ENCODE measurements at places on chromosomes 1 and 21.
A peak's percentile ranks its signal among the peaks of the same experiment; 100 is the strongest.

DNA sequence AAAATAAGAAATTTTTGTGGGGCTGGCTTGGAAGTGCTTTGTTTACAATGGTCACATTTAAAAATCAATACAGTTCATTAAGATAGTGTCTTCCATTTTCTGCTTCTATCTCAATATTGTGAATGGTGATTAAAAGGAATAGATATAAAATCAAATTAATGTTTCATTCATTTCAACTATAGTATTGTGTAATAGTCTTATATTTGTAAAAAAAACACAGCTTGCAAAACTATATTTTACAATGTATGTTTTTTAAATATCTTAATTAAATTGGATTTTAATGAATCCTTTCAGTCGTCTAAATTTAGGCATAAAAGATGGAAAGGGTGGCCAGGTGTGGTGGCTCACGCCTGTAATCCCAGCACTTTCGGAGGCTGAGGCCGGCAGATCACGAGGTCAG, 63.5 kb downstream of the CRB1 start:
- no peak for DNase-seq

DNA sequence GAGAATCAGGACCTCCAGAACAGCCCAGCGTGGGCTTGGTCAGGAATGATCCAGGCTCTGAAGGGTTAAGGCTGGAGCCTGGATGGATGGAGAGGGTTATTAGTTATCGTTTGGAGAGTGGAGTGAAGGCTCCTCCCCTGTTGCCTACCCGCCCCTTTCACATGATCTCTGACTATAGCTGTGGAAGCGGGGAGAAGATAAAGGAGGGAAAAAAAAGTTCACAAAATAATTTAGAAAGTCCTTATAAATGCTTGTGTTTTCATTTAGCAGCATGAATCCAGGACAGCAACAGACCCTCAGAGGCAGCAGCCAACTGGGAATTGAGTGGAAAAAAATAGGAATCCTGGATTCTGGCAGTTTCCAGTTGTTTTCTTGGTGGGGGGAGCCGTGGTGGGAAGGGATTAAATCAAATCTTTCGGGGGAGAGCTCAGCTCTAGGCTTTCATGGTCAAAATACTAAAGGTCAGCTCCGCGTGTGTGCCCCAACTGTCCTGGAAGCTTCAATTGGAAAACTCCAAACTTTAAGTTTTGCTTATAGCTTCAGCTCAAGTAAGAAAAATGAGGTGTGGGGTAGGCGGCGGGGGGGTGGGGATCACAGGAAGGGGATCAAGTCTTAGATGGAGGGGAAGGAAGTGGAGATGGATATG, 595 bp upstream of the DDR2 start:
- DNase-seq: no peak

DNA sequence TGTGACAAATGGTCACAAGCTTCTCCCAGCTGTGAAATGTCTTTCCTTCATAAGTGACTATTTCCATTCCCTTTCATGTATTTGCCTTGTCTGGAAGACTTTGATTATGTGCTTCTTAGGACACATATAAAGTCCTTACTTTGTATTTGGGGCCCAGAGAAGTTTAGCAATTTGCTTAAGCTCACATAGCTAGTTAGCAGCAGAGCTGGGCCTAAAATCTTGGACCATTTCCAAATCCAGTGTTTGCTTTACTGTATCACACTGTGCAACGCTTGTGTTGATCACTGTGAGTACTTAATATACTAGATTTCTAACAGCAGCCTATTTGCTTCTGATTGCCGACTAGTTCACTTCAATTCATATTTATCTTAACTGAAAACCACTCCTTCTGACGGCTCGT, 2.2 kb upstream of the KCNA3 start:
- DNase-seq: no peak

GRCh38 chr21:38830671-38831525, 25.2 kb downstream of the ETS2 start:
- no peak for DNase-seq

GRCh38 chr1:31116022-31116421, 50.5 kb upstream of the PUM1 start:
- DNase-seq: no peak

GRCh38 chr1:17045634-17046333, 8.0 kb downstream of the SDHB start:
- DNase-seq: peak; percentile 65

All from hematopoietic multipotent progenitor cell treated with erythropoietin and hydrocortisone succinate and interleukin-3 and kit ligand, for 15 days (in vitro differentiated cells).